ENCODE measurements at places on chromosomes 6 and 20. TPM values are rescaled to one million over a fixed set of nuclear protein-coding genes. Genes with fewer than 3 reads are reported as not detected.

DNA sequence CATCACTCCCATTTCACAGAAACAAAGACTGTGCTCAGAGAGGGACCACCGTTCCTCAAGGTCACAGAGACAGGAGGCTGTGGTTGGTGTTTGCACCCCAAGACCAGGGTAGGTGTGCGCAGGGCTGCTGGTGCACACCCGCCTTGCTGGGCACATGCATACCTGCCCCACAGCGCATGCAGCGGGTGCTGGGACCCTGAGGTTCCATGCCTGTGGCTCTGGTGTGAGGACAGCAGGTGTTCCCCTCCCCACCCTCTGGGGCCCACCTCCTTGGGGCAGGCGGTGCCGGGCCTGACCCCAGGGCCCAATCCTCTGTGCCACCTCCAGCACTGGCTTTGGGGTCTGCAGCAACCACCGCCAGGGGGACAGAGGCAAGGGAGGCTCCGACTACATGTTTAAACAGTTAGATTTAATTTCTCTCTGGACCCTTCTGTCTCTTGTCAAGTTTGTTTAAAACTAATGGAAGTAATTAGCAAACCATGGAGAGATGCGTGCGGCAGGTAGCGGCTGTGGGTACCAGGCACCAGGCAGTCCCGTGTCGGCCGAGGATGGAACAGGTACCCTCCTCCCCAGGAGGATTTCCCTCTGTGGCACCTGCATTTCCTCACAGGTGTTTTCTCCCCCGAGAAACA, 327.8 kb downstream of the TAF4 start:
- no peak for DNase-seq

GRCh38 chr20:36155629-36155971, 1.1 kb downstream of the EPB41L1 start:
- DNase-seq: no peak

DNA sequence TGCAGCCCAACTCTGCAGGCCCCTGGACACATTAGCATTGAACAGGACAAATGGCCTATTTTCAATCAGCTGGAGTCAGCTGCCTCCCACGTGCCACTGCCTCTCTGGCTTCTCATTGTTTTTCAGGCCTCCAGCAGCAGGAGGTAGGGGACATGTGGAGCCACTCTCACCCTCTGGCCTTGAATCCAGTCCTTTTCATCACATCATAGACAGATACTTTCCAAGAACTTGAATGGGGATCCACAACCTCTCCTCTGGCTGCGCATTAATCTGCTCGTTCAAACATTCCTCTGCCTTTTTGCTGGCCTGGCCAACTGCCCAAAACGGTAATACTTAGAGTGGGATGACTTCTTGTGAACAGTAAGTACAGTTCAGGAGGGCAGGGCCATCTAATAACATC, 592.3 kb downstream of the PKHD1 start:
- DNase-seq: no peak

DNA sequence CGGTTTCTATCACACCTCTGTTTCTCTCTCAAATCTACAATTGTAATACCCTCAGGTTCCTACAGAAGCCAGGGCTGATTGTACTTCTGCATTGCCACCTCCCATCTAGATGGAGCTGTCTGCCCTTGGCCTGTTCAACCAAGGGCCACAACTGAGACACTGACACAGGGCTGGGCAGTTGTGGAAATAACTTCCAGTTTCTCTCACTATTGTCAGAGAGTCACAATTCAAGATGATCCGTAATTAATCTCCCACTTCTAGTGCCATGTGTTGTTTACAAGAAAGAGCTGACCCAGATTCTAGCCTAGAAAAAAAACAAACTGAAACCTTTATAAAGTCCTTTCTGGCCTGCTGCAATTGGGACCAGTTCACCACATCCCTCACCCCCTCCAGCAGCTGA, 22.2 kb downstream of the RCAN2 start:
- no peak for DNase-seq

- no peak for DNase-seq
Observed at GRCh38 chr20:10115021-10115420, 80.2 kb downstream of the ANKEF1 start.

DNA sequence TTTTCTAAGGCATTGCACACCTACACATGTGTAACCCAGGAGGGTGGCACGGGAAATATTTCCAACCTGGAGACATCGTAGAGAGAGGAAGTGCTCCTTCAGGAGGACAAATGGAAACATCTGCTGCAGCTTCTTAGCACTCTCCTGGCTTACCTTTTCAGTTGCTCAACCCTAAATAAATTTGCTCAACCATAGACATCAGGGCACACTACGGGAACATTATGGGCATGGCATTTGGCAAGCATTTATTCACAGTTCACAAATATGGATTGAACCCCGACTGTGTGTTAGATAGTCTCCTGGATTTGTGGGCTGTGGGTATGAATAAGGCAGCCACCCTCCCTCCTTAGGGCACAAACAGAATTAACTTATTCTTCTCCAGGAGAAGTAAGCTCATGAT, 118.7 kb downstream of the SOX4 start:
- DNase-seq: no peak

GTSF1L gene
- not detected for total RNA-seq

PTCHD4 gene
- not detected for total RNA-seq

- DNase-seq: no peak
Observed at GRCh38 chr6:11143394-11144371, 32.2 kb upstream of the ERVFRD-1 start.

SLC17A1 gene
- not detected for total RNA-seq

DNA sequence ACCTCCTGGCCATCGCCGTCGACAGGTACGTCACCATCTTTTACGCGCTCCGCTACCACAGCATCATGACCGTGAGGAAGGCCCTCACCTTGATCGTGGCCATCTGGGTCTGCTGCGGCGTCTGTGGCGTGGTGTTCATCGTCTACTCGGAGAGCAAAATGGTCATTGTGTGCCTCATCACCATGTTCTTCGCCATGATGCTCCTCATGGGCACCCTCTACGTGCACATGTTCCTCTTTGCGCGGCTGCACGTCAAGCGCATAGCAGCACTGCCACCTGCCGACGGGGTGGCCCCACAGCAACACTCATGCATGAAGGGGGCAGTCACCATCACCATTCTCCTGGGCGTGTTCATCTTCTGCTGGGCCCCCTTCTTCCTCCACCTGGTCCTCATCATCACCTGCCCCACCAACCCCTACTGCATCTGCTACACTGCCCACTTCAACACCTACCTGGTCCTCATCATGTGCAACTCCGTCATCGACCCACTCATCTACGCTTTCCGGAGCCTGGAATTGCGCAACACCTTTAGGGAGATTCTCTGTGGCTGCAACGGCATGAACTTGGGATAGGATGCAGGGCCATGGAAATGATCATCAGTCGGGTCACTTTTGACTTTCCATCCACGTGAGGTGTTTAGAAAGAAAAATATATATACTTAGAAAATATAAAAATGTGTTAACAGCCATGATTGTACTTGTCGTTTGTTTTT, 868 bp downstream of the MC3R start:
- peak; percentile 39 for DNase-seq

All from activated naive CD8-positive, alpha-beta T cell treated with anti-CD3 and anti-CD28 coated beads, Interleukin-2, amount 10 ng/mL, durations not matched to agents 7 days and 5 days (primary cell).